ENCODE measurements at places on chromosomes 2 and 18. TPM values are rescaled to one million over a fixed set of nuclear protein-coding genes. Genes with fewer than 3 reads are reported as not detected.

DNA sequence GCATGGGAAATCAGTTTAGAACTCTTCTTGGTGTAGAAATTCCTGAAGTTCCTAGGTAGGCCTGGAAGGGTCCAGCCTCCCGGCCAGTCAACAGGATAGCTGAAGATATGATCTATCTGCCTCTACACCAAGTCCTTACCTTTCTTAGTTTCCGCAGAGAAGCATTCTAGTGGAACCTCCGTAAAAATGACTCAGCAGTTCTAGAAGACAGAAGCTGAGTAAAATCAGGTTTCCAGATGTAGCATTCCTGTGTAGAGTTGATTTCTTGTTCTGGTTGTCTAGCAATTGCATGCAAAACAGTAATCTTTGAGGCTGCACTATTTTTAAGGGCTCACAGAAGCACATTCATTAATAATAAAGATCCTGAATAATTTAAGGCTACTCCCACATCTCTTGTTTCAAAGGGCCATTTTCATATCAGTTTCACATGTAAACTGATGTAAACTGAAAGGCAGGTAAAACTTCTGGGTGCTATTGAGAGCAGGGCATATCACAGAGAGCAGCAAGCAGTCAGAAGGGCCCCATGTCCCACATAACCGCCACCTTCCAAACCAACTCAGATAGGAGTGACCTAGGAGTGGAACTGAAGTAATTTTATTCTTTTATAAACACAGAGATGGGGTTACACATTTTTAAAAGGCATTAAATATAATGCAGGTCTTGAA lies 3.2 kb upstream of the DYTN start:
- DNase-seq: no peak

Gene EGR4
- total RNA-seq: not detected

Gene RIT2
- total RNA-seq: not detected

DNA sequence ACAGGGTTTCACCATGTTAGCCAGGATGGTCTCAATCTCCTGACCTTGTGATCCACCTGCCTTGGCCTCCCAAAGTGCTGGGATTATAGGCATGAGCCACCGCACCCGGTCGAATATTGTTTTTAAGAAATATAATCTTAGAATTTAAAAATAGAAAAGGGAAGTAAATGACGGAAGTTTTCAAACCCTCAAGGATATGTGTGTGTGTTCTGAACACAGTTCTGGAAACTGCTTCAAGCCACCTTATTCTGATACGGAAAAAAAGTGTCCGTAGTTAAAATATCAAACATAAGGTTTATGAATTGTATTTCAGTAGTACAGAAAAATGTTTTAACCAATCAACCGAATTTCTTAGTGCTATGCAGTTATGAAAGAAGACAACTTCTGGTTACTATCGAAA lies 115.9 kb downstream of the UPP2 start:
- DNase-seq: no peak

Gene COLEC11
- total RNA-seq: 2.1 TPM

DNA sequence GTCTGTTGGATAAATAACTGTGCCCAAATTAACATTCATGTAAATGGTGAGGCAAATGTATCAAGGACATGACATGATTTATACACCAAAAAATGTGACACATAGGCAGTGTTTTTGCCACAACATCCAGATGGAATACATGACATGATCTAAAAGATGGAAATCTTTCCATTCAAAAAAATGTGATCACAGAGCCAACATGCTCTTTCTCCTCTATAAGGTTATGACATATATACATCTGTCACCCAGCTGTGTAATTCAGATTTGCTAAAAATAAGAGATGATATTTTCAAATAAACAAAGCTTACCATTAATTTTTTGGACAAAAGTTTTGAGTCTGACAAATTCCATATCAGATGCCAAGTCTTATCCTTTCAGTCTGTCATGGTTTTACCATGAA lies 95.5 kb upstream of the COL3A1 start:
- DNase-seq: no peak

DNA sequence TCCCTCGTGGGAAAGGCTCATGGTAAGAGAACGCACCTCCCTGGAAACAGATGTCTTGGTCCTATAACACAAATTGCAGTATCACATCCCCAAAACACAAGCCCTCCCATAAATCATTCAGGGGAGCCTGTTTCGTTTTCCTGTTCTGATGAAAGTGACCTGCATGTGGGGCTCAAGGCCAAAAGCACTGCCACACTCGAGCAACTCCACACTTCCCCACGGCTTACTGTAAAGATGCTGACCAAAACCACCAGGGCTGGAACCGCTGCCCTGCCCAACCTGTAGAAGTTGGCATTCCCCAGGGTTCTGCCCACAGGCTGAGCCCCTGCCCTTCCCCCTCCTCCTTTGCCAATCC lies 139.7 kb downstream of the BCL11A start:
- DNase-seq: no peak

- DNase-seq: no peak
These were observed 20.8 kb upstream of the TMX3 start for GRCh38 chr18:68735483-68736343.

Gene FAM117B
- total RNA-seq: 2.4 TPM

- DNase-seq: no peak
These were observed 28.6 kb downstream of the KCMF1 start for GRCh38 chr2:84999553-84999955.

DNA sequence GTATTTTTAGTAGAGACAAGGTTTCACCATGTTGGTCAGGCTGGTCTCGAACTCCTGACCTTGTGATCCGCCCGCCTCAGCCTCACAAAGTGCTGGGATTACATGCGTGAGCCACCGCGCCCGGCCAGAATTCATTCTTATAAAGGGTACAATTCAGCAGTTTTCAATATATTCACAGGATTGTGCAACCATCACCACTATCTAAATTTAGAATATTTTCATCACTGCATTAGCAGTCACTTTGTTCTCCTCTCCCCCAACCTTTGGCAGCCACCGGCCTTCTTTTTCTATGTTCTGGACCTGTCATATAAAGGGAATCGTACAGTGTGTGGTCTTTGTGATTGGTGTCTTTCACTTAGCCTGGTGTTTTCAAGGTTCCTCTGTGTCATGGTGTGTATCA lies 40.7 kb downstream of the TCF7L1 start:
- DNase-seq: peak; percentile 35

GRCh38 chr2:140835079-140835478 lies 1295.7 kb downstream of the LRP1B start:
- no peak for DNase-seq

GRCh38 chr2:64114063-64114911 lies 29.9 kb downstream of the PELI1 start:
- DNase-seq: no peak

Gene GALNT3
- 0.17 TPM for total RNA-seq

Gene PAX3
- total RNA-seq: not detected

GRCh38 chr2:211495339-211495738 lies 938.9 kb downstream of the CPS1 start:
- DNase-seq: no peak

DNA sequence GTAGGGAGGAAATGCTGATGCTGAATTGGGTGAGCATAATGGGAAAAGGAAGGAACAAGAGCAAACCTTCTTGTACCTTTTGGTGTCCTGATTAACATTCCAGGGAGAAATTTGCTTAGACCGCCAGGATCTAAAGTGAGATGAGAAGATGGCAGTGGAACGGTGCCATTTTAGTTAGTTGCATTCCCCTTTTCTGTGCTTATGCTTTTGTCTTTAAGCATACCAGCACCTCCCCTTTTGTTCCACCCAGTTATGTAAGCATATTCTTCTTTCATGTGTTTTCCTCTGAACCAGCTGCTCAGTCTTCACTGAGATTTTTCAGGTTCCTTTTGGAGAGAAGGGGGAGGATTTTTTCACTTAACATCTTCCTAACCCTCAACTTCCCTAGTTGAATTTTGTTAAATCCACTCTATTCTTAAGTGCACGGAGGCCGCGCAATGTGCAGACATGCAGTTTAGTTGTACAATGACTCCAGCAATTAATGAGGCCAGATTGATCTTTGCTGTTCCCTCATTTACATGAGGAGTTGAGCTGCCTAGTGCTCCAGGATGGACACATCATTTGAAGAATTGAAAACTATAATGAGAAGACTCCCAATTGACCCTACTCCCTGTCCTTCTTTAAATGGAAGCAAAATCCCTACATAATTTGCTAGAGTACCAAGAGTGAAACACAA lies 73.9 kb downstream of the MAP4K4 start:
- DNase-seq: no peak

Measured in left ventricle myocardium superior (tissue), 1 donor.